ENCODE measurements at places on chromosomes 16 and 17. TPM values are rescaled to one million over a fixed set of nuclear protein-coding genes. Genes with fewer than 3 reads are reported as not detected.
A peak's percentile ranks its signal among the peaks of the same experiment; 100 is the strongest.

The RAB11FIP3 gene
- total RNA-seq, result 51.5 TPM

The PLD6 gene
- 3.1 TPM for total RNA-seq

The KRTAP9-4 gene
- not detected for total RNA-seq

The CA4 gene
- total RNA-seq, result 29.4 TPM

The PPP1R9B gene
- total RNA-seq, result 42.9 TPM

The EFCAB13 gene
- 3.2 TPM for total RNA-seq

The DOC2B gene
- 1.0 TPM for total RNA-seq

The HOXB8 gene
- not detected for total RNA-seq

The NPIPA2 gene
- not detected for total RNA-seq

- H3K4me3 ChIP-seq, result no peak overlapping the region
- H3K27ac ChIP-seq, result no peak overlapping the region
- H3K27me3 ChIP-seq, result no peaks in the 10 kb centered on the region
- H3K36me3 ChIP-seq, result no peaks in the 10 kb centered on the region
Observed at GRCh38 chr16:26161461-26162180, 469.9 kb downstream of the HS3ST4 start.

- no peak overlapping the region for H3K27ac ChIP-seq
- no peaks in the 10 kb centered on the region for H3K4me1 ChIP-seq
- no peak for DNase-seq
Observed at GRCh38 chr16:27526180-27526579, 23.5 kb downstream of the GTF3C1 start.

DNA sequence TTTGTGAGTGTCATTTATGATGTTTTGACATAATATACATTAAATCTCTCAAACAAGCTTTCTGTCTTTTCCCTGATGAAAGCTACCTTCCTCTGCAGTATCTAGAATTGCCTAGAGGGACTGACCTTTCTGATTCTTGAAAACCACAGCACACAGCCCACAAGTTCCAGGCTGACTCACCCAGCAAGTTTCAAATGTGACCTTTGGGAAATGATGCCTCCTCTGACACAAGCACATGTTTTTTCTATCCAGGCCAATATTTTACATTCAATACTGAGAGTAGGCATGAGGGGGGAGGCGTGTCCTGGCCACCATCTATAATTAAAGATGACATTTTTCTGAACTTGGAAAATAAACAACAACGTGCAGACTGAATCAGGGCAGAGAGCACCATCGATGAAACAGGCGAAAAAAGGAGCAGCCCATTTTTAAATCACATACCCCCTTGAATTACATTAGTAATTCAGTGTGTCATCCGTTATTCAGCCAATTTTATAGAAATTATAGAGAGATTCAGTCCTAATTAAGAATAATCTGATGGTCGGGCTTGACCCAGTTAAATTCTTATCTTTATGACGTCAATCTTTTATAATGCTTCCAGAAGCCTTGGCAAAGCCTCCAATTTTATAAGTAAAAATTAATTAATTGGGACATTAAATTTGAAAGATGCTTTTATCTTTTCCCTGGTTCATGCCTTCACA is 292.6 kb upstream of the CDH11 start:
- H3K36me3 ChIP-seq, result no peaks in the 10 kb centered on the region
- H3K4me1 ChIP-seq, result no peaks in the 10 kb centered on the region
- H3K4me3 ChIP-seq, result no peak overlapping the region
- DNase-seq, result no peak
- H3K27ac ChIP-seq, result no peak overlapping the region

- no peak for DNase-seq
- H3K4me1 ChIP-seq, result peaks cover 6% of the 10 kb centered on the region
- H3K4me3 ChIP-seq, result no peak overlapping the region
Observed at GRCh38 chr17:3009411-3009920, 53.9 kb downstream of the OR1D5 start.

DNA sequence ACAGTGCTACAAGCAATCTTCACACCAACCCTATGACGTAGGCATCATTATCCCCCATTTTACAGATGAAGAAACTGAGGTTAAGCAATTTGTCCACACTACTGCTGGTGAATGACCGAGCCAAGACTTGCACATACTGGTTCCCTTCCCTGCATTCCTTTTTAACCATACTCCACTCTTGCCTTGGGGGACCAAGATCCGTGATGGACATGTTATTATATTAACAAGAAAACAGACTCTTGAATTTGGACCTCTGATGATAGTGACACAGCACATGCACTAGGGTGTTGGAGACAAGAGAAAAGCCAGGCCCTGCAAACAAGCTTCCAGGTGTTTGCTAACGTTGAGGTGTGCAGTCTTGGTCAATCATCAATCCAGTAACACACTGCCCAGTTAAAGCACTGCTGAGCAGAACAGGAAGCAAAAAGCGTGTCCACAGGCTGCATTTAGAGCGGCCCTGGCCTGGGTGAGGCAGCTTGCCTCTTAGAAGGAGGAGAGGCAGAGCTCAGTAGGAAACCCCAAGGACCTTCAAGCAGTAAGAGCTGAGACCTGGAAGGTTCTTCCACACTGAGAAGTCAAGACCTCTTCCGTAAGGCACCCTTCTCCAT is 36.7 kb downstream of the HNF1B start:
- no peaks in the 10 kb centered on the region for H3K36me3 ChIP-seq
- DNase-seq, result no peak
- H3K4me3 ChIP-seq, result no peak overlapping the region
- peaks cover 31% of the 10 kb centered on the region for H3K4me1 ChIP-seq
- peak overlapping the region; percentile 2 for H3K27ac ChIP-seq

DNA sequence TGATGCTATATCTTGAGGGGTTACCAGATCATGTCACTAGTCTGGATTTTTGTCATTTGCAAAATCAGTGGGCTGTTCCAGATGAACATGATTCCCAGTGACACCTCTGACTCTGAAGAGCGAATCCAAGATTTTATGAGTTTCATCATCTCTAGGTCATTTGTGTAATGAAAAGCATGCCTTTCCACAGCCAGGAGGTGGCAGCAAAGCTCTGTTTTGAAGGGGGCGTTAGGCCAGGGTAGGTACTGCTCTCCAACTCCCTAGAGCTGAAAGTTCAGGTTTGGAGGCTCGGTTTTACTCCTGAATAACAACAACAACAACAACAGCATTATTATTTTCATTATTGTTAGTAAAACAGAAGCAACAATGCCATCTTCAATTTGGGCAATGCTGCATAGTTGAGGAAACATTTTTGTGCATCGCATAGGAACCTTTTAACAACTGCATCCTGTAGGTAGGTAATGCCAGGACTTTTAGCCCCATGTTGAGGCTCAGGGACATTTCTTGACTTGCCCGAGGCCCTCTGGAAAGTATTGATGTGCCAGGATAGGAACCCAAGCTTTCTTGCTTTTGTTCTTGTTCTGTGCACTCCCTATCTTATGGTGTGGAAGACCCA is 77.0 kb downstream of the MYH13 start:
- no peaks in the 10 kb centered on the region for H3K36me3 ChIP-seq
- H3K27ac ChIP-seq, result no peak overlapping the region
- no peak overlapping the region for H3K4me3 ChIP-seq
- DNase-seq, result peak; percentile 35

- no peak within 1 kb of the TSS for H3K4me3 ChIP-seq
- H3K27me3 ChIP-seq, result peaks cover 16% of the 10 kb centered on the region
- H3K27ac ChIP-seq, result no peak within 1 kb of the TSS
- H3K4me1 ChIP-seq, result peaks cover 24% of the 10 kb centered on the region
Observed at GRCh38 chr17:7294614-7295153, at the start of gene YBX2. Gene YBX2, minus strand, starts transcription at chr17:7294639. Its CDS starts 139 bp downstream, at chr17:7294500.

DNA sequence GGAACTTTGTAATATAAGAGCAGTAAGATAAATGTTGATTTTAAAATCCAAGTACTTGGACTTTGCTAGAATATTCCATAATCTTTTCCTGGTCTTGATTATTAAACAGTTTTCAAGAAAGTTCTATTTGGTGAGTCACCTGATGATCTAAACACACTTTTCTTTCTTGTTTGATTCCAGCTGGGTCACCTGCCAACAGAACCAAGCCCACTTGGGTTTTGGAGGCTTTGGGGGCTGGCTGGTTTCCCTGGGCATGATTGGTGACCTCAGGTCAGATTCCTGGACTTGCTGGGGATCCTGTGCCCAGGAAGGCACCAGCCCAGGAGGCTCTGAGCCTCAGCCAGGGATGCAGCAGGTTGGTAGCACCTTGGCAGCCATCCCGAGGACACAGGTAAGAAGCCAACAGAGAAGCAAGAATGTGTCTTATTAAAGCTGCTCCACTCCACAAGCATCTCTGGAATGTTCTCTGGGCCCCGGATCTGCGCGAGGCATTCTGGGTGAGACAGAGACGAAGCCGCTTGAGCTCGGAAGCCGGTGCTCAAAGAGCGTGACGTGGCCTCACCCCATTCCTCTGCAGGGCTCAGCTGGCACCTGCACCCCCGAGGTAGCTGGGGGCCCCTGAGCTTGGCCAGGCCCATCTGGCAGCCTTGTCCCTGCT is 3.1 kb upstream of the TEX19 start:
- H3K4me3 ChIP-seq, result peak overlapping the region; percentile 31
- peak overlapping the region; percentile 4 for H3K27ac ChIP-seq
- H3K36me3 ChIP-seq, result no peaks in the 10 kb centered on the region
- peaks cover 3% of the 10 kb centered on the region for H3K4me1 ChIP-seq

DNA sequence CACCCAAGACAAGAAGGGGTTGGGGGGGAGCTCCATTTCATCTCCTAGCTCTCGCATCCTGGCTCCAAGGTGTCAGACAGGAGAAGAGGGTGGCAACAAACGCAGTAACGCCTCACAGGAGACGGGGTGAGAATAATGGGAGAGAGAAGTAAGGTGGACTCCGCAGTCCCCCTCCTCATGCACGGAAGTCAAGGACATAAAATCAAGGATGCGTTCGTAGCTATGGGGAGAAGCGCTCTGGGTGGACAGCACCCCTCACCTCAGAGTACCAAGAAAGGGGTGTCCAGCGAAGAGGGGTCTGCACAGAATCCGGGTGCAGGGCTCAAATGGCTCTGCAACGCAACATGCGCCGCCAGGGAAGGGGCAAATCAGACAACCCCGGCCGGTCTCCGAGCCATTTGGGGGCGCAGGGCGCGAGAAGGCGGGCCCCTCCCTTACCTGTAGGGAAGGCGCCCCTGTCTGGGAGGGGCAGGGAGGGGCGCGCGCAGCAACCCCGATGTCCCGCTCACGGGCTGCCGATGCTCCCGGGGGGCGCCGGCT is 555 bp downstream of the HDAC5 start:
- no peaks in the 10 kb centered on the region for H3K36me3 ChIP-seq
- H3K4me1 ChIP-seq, result peaks cover 53% of the 10 kb centered on the region
- H3K4me3 ChIP-seq, result peak overlapping the region; percentile 97

GRCh38 chr17:82598256-82599119 is 49.8 kb downstream of the WDR45B start:
- no peaks in the 10 kb centered on the region for H3K27me3 ChIP-seq
- H3K27ac ChIP-seq, result peak overlapping the region; percentile 31
- DNase-seq, result no peak
- peaks cover 47% of the 10 kb centered on the region for H3K36me3 ChIP-seq

- H3K36me3 ChIP-seq, result peaks cover 79% of the 10 kb centered on the region
- no peaks in the 10 kb centered on the region for H3K4me1 ChIP-seq
- H3K4me3 ChIP-seq, result no peak overlapping the region
- no peak for DNase-seq
Observed at GRCh38 chr17:64533784-64534183, 27.0 kb downstream of the CEP95 start.

GRCh38 chr17:28533091-28533807 is 19.2 kb downstream of the UNC119 start:
- H3K27me3 ChIP-seq, result no peaks in the 10 kb centered on the region
- no peaks in the 10 kb centered on the region for H3K4me1 ChIP-seq
- H3K36me3 ChIP-seq, result no peaks in the 10 kb centered on the region
- peak; percentile 47 for DNase-seq
